CD8-positive, alpha-beta T cell (primary cell): ENCODE measurements at places on chromosomes 6 and 20.

DNA sequence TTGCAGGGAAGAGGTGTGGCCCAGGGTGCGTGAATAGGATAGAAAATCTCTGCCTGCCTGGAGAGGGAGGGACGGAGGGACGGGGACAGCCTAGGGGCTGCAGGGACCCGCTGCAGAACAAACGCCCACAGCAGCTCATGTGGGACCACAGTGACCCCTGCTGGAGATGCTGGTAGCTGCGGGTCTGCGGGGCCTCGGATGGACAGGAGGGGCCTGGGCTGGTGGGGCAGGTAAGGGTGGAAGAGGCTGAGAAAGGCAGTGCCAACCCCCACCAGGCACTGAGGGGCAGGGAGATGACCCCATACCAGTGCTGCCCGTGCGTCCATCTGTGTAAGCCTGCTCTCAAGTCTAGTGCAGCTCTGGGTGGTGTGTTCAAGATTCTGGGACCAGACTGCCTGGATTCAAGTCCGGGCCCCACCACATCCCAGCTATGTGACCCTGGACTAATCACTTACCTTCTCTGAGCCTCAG lies 39.4 kb downstream of the KIAA1755 start:
- DNase-seq, result peak; percentile 70

DNA sequence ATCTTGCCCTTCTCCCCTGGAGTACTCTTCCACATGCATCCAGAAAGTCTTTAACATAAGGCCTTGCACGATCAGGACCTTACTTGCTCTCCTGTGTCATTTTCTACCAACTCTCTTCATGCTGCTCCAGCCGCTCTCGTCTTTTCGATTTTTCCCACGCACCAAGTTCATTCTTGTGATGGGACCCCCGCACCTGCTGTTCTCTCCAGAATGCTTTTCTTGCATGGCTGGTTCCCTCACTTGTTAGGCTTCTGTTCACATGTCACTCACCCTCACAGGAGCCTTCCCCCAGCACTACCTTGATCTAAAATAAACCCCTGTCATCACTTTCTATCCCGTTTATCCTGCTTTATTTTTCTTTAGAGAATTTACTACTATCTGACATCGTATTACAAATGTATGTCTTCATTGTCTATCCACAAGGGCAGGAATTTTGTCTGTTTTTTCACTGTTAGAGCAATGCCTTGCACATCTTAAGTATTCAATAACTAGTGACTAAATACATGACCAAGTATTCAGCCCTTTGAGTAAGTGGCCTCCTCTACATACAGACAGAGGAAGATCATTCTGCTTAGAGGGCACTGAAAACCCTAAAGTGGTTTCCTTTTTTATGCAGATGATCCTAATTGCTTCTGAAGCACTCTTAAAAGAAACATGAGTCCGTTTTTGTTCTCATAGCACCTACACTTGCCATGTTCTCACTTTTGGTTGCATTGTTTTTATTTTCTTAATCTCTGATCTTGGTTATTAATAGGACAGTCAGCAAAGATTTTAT lies 166.9 kb downstream of the SLC16A10 start:
- DNase-seq, result no peak

DNA sequence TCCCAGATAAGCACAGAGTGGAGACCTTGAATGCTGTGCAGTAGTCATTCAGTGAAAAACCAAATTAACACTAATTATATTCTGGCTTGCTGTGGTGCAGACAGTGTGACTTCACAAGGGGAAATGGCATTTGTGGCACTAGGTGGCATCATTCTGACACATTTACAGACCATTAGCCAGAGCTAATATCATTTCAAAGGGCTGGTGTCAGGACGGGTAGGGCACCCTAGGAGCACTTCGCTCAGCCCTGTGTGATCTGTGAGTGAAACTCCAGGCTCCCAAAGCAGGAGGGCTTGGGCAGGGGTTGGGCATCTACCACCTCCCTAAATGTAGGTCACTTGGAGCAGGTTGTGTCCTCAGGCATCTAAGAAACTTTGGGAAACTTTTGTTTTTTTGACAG lies 555.8 kb downstream of the PKHD1 start:
- DNase-seq, result no peak

DNA sequence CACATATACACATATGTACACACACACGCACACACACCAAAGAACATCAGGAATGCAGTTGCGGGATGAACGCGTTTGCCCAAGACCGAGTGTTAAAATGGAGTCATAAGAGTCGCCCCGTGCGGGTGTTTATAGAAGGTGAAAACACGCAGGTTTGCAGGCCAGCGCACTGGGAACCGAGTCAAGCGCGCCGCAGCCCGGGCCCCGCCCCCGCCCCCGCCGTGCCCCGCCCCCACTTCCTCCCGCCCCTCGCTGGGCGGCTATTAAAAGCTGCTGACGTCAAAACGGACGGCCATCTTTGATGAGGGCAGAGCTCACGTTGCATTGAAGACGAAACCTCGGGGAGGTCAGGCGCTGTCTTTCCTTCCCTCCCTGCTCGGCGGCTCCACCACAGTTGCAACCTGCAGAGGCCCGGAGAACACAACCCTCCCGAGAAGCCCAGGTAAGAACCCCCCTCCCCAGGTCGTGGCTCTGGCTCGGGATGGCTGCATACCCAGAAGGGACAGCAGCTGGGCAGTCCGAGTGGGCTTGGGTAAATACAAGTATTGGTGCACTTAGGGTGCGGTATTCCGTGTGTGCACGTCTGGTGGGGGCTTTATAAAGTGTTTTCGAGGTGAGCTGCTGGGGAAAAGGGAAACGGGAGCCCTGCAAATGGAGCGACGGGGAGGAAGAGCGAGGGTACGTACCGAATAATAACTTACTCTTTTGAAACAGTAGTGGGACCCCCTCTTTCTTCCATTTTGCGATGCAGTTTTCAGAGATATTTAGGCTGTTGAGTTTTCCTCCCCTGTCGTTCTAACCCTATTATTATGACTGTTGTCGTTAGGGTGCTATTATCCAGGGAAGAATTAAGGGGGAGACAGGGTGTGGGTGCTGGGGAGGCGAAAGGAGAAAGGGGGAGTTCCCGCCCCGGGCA lies at the start of gene SNAP25:
Gene SNAP25, plus strand, starts transcription at position 295 of the 916 bp plus-strand sequence. CDS start 56,662 bp downstream, outside the sequence.
- DNase-seq, result no peak

GRCh38 chr6:160882791-160883279 lies 108.7 kb upstream of the MAP3K4 start:
- DNase-seq, result no peak

DNA sequence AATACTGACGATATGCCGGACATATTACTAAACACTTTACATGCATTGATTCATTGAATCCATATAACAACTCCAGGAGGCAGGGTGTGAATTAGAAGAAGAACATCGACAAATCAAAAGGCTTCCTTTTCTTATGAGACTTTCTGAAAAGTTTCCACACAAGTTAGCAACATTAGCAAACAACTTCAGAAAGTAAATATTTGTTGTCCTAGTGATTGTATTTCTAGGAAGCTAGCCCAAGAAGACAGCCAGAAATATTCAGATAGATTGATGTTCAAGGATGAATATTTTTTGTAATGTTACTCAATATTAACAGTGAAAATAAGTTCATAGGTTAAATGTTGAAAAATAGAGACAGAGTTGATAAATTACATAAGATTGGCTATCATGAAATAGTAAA lies 120.6 kb downstream of the GFRAL start:
- no peak for DNase-seq

DNA sequence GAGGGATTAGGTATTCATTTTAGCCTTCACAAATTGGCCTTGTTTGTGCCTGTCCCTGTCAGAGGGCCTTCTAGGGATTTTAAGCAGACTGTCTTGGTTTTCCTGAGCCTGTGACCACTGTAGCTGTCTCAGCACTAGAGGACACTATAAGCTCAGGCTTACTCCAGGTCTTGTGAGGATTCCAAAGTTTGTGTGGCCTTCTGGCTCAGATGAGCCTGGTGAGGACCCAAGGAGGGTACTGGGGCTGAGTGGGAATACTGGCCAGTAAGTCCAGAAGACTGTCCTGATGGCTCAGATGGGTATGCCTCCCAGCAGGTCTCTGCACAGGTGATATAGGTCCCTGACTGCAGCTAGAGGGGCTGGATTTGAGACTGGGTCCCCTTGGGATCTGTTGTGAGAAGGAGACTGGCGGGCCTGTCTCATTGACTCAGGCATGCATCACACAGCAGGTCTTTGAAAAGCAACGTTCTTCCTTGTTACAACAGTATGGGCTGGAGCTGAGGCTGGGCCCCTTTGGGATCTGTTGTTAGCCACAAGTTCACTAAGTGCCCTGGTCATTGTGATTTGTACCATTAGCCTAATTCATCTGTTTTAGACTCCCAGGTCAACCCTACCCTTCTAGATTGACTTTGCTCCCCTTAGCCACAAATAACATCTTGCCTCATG lies 26.3 kb upstream of the TFB1M start:
- no peak for DNase-seq

GRCh38 chr20:5481872-5482271 lies 165.1 kb upstream of the PROKR2 start:
- DNase-seq, result no peak

DNA sequence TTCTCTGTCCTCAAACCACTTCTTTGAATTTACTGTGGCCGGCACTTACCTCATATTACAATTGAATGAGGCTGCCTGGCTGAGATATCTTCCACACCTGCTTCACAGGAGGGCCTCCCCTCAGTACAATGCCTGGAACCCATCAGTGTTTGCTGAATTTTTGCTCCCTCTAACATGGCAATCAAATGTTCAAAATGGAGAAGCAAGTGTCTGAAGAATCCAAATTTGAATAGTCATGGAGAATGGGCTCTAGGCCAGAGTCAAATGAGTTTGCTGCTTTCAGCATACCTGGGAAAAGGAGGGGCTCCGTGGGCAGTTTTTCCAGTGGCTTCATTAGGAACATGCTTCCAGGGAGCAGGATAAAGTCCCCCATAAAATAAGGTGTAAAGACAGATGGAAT lies 564.8 kb downstream of the UTRN start:
- DNase-seq, result no peak

DNA sequence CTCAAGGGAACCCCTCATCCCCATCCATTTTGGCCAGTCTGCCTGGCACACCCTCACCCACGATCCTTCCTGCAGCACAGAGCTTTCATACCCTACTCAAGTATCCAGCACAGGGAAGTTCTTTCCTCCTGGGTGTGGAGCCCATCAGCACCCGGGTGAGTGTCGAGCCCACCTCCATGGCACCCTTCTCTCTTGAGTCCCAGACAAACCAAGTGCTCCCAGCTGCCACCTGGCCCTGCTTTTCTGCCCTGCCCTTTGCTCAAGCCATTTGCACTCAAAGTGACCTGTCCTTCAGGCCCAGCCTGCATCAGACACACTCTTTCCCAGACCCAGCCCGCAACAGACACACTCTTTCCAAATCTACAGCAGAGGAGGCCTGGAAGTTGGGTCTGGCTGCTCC lies 257.2 kb downstream of the DLL1 start:
- DNase-seq, result no peak

DNA sequence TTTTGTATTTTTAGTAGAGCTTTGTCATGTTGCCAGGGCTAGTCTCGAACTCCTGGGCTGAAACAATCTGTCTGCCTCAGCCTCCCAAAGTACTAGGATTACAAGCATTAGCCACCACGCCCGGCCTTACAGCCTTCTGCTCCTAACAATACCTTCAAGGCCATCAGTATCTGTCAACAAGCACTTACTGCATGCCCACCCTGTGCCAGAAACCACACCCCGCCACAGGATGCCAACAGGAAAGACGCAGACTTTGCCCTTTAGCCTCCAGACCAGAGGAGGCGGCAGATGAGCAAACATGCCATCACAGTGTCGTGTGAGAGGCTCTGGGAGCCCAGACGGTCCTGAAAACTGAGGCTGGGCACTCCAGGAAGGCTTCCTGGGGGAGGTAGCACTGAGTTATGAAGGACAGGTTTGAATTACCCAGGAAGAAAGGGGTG lies 34.7 kb upstream of the TGM3 start:
- no peak for DNase-seq
